ENCODE measurements at places on chromosomes 12 and 14. TPM values are rescaled to one million over a fixed set of nuclear protein-coding genes. Genes with fewer than 3 reads are reported as not detected.

DNA sequence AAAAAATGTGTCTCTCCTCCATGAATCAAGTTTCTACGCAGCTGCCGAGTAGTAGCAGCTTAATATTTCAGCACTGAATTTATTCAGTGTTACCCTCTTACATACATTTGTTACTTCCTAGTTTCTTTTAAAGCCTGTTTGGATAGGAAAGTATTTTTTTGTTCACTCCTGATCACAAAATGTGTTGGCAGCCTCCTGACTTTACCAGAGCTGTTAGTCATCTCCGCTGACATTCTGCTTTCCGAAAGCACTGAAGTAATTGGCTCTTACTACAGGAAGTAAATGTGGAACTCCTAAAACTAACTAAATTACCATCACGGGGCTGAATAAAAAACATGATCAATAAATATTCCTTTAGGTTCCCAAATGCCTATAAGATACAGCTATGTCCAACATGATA, 225.5 kb downstream of the EPS8 start:
- no peak for DNase-seq

DNA sequence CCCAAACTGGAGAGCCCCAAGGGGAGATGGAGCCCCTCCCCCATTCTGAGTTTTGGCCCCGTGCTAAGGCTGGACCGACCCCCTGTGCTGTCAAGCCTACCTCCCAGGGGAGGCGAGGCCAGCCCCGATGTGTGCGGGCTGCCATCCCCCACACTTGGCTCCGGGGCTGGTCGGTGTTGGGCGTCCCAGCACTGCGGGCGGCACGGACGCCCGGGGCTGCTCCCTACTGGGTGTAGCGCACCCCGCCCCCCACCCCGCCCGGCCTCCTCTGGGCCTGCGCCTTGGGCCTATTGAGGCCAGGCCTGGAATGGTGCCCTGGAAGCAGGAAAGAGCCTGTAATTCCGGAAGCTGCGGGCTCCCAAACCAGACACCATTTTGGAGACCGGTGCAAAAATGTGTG, 2.6 kb downstream of the DCAF4 start:
- no peak for DNase-seq

DNA sequence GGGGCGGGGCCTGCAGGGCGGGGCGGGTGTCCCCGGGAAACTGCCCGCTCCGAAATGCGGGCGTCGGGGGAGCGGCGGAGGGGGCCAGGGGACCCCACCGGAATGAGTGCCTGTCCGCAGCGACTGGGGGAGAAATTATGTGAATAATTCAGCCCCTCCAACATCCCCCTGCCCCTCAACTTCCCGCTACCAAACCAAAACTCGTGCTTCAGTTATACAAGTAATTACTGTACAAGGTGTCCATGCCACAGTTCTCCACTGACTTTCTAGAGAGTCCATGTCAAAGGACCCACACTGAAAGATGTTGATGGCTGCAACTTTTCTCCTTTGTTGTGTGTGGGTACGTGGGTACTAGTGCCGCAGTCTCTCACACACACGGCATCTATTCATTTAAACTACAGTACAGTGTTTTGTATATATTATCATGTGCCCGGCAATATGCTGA, 414 bp upstream of the CDK17 start:
- DNase-seq, result peak; percentile 28

CLEC9A gene
- polyA plus RNA-seq, result 0.26 TPM

DNA sequence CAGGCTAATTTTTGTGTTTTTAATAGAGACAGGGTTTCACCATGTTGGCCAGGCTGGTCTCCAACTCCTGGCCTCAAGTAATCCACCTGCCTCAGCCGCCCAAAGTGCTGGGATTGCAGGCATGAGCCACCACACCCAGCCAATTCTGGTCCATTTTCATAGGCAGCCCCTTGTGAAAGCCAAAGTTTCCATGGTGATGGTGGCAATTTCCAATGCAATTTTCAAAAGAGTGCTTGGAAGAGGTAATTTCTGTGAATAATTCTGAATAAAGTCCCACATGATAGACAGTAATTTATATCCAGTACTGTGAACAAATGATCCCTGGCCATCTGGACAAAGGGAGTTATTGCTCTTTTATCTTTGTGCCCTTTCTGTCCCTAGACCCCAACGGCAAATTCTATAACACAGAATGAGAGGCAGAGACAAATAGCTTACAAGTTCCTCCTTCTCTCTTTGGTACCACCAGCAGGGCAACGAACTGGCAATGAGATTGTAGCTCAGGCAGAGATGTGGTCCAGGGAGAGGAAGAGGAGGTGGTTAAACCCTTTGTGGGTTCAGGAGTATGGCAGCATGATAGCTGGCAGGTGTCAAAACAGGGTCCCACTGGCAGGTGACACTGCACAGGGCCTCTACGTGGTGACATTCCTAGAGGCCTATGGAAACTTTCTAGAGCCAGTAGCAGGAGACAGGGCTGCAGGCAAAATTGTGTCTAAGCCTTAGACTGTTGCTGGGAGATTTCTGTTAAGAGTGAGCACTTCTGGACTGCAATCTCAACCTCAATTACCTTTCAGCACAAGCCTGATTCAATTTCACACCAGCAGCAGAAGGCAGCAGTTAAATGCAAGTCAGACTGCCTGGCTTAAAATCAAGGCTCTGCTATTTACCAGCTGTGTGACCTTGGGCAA, 46.5 kb downstream of the NT5DC3 start:
- DNase-seq, result no peak
